ENCODE measurements at places on chromosomes 6 and 20.

GRCh38 chr20:59660471-59660870 is 56.1 kb downstream of the PHACTR3 start:
- DNase-seq = no peak

DNA sequence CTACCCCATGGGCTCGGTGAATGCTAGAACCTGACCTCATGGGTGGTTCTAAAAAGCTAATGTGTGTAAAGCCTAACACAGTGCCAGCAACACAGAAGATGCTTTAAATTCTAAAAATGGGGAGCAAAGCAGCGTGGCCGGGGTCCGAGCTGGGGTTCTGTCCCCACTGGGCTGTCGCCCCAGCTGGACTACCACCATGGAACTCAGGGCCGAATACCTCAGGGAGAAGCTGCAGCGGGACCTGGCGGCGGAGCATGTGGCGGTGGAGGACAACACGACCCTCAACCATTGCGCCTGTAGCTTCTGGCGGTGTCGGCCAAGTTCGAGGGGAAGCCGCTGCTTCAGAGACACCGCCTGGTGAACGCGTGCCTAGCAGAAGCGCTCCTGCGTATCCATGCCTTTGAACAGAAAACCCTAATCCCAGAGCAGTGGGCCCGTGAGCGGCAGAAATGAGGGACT is 8.4 kb downstream of the SOX4 start:
- DNase-seq = no peak

- DNase-seq = no peak
Measured at GRCh38 chr6:61640463-61640862, 645.6 kb downstream of the KHDRBS2 start.

GRCh38 chr6:56868687-56869086 is 86.2 kb upstream of the BEND6 start:
- peak; percentile 84 for DNase-seq

DNA sequence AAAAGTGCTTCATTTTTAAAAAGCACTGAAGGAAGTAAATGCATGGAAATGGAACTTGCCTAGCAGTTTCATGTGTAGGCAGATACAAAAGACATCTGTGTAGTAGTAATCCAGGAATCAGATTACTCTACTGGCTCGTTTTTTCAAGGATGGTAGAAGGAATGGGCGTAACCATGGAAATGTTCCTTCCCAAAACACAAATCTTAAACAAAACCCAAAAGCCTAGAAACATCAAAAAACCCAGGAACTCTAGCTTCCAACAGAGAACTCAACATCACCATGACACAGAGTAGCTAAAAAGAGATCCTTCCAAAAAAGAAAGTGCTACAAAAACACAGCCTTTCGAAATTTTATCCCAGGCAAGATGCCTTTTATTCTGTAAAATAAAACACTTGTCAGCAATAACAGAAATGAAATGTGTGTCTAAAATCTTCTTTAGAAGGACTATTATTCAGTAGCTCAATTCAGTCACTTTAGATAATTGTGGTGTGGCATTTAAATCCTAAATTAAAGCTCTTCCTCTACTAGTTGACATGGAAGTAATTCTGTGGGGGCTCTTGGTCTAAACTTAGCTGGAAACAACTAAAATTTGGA is 81.7 kb downstream of the FAM217A start:
- DNase-seq = peak; percentile 81

DNA sequence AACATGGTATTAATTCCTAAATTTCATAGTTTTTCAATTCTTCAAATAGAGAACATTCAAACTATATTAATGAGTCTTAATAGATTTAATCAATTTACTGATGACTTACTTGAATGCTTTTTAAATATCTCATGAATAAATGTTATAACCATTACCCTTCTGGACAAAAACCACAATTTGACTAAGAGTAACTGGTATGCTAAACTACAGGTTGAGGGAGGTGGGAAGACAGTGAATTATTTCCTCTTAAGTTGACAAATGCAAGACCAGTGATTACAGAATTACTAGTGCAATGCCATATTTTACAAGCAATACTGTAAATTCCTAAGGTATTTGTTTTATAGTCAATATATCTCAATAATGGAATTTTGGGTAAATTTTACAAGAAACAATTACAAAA is 65.1 kb downstream of the REV3L start:
- DNase-seq = peak; percentile 42

Data from GM23248 (cell line).